ENCODE measurements at places on chromosomes 6 and 20.

DNA sequence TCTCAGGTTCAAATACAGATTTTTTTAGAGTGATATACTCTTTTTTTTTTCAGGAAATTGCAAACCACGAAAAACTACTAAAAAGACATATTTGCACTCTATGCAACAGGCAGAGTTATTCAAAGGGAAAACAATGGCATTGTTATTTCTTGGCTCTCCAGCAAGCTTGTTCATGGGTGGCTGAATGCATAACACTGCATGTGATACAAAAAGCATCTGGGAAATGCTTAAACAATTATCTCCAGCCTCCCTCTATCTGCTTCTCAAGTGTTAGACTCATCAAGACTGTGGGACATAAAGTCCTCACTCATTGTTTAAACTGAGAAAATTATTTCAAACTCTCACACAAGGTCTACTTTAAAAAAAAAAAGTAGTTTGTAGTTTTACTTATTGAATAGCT, 7.3 kb upstream of the COL12A1 start:
- no peak for DNase-seq

DNA sequence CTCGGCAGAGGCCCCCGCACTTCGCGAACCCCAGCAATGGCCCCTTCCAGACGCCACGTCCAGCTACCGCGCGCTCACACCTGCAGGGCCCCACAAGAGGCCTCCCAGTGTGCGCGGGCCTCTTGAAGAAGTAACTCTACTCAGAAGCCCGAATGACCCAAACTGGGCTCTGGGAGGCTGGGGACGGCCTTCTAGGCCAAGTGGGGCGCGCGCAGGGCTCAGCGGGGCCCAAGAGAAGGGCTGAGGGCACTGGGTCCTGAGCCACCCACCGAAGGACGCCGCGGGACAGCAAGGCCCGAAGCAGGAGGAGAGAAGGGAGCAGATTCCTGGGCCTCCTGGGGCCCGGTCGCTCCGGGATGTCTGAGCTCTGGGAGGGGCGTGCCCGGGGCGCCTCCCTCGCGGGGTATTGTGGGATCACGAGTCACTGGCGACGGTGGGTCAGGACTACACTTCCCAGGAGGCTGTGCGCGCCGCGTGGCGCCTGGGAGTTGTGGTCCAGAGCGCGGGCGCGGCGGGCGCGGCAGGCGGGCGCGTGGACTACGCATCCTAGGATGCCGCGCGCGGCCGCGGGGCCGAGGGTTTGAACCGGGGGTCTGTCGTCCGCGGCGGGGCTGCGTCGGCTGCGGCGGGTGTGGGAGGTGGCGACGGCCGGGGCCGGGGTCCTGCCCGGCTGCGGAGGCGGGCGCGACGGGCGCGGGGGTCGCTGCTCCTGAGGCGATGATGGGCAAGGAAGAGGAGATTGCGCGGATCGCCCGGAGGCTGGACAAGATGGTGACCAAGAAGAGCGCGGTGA, at the start of gene TCEA2:
Gene TCEA2, plus strand, starts transcription at position 603 of the 793 bp plus-strand sequence. Its CDS starts 115 bp downstream, at position 718.
- peak; percentile 93 for DNase-seq

DNA sequence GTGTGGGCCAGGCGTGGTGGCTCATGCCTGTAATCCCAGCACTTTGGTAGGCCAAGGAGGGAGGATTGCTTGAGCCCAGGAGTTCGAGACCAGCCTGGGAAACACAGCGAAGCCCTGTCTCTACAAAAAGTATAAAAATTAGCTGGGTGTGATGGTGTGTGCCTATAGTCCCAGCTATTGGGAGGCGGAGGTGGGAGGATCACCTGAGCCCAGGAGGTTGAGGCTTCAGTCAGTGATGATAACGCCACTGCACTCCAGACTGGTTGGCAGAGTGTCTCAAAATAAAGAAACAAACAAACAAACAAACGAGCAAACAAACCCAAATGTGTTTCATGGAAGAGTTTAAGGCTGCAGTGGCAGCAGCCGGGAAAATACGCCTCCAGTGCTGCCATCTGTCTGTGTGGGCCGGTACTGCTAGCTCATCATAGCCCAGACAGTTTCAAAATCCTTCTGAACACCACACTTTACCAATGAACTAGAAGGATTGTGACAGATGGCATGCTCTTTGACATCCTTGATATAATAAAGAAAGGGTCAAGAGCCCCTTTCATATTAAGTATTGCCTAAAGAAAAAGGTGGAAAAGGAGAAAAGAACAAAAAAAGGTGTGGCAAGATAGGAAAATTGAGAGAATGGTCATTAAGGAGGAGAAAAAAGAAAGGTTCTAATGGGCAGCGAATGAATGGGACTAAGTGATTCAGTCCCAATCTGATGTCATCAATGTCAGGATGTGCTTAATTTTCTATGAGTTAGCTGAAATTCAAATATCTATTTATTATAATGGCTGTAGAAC, 298.6 kb downstream of the SYNE1 start:
- DNase-seq: peak; percentile 25

DNA sequence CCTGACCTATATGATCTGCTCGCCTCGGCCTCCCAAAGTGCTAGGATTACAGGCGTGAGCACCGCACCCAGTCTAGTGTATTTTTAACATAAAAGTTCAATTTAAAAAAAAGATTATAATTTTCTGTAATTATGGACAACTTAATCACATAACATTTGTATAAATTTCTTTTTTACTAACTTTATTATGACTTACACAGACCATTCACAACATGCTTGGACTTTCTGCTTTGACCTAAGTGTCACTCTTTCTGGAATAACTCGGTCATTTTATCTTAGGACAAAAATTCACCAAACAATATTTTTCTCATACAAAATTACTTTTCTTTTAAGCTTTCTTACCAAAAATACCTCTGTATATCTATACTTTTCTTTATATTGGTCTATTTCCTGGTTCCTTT, 15.4 kb upstream of the IL22RA2 start:
- no peak for DNase-seq

DNA sequence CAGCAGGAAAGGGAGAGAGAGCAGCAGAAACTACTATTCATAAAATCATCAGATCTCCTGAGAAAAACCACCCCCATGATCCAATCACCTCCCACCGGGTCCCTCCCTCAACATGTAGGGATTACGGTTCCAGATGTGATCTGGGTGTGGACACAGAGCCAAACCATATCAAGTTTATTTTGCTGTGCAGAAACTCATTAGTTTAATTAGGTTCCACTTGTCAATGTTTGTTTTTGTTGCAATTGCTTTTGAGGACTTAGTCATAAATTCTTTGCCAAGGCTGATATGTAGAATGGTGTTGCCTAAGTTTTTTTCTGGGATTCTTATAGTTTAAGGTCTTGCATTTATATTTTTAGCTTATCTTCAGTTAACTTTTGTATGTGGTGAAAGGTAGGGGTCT, 422.0 kb upstream of the HS3ST5 start:
- DNase-seq: no peak

DNA sequence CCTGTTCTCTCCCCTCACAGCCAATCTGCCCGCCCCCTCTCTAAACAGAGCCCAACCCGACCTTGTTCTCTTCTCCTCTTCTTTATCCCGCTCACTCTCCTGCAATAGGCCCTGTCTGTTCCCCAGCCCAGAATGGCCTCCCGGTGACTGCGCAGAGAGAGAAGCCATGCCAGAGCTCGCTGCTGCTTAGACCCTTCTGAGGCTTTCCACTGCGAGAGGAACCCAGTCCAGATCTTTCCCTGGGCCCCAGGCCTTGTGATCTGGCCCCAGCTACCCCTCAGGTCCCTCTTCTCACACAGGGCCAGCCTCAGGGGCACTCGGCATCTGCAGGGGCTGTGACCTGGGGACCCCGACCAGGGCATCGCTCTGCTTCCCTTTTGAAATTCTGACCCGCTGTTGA, 58.1 kb downstream of the TMEM242 start:
- no peak for DNase-seq

DNA sequence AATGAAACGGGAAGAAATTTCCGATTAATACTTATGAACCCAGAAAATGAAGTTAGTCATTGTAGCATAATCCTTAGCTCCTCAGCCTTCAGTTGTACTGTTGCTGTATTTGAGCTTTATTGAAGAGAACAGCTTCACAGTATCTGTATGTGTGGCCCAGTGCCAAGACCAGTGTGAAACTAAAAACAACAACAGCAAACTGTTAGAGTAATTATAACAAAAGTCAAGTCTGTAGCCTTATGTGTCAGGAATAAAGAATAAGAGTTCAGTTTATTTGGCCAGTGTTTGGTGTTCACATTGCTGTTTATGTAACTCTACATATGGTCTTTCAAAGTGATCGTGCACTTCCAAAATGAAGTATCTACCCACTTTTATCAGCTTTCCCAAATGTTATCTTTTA, 70.9 kb downstream of the ARID1B start:
- no peak for DNase-seq

DNA sequence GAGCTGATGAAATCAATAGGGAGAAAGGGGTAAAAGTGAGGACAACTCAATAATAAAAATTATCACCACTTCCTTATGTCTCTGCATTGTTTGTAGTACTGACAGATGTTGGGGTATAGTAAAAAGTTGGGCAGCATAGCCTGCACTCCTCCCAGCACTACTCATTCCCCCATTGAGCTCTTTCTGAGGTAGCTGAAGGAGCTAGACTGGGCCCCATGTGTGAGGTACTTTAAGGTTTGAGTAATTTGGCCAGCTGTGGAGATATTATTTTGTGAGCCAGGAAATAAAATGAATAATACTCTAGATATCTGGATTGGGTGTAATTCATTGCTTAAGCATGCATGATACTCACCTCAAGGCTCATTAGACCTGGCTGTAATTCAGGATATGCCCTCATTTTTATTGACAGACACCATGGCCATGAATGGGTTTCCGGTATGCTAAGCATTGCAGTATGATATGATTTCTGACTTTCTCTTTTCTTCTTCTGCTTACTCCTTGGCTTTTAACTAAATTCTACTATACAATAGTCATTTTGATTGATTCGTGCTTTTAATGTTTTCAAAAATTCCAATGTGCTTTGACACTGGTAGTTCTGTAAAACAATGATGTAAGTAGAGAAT, 283.9 kb upstream of the RIMS1 start:
- no peak for DNase-seq

DNA sequence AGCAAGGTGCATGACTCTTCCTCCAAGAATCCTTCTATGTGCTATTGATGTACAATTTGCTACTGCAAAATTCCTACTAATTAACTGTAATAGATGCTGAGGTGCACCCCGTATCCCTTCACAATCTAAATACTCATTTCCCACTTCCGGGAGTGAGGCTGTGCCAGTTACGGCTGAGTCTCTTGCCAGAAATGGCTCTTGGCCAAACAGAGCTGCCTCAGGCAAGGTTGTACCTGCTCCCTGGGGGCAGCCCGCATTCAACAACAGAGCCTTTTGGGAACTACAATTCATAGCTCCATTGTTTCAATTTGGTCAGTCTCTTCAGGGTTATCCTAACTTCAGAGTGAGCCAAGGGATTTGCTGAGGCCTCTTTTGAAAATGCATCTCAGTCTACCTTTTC, 789.8 kb upstream of the MAP3K7 start:
- no peak for DNase-seq

DNA sequence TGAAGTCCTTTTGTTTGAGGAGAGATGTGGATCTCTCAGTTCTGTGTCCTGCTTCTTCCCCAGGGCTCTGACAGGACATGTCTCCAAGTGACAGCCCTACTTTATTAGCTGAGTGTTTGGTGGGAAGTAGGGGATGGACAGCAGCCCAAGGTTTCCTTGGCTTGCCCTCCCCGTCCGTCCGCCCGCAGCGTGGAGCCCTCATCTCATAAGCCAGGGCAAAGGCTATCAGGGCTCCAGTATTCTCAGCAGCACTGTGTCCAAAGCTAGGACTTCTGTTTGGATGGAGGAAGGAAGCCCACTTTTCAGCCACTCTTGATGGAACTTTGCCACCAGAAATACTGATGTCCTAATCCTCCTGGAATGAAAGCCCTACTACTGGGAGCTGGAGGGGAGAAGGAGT, 13.6 kb downstream of the CDC5L start:
- DNase-seq: no peak

GRCh38 chr6:118770112-118770788, 118.9 kb upstream of the CEP85L start:
- DNase-seq: no peak

DNA sequence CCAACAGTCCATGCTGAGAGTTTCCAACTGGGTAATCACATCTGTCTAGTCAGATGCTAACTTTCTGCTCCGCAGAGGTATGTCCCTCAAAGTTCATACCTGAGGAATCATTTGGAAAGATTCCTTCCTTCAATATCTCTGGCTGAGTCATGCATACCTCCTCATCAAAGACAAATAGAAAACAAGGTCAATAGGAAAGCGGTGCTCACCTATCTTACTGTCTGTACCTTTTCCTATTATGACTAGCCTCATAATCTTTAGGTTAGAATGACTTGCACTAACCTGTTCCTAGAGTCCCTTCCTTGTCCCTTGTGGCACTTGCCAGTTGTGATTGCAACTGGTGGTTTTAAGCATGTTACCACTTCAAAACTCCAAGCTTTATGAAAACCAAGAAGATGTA, 78.2 kb upstream of the PTPRK start:
- DNase-seq: no peak

GRCh38 chr6:24797596-24798216, 1.0 kb downstream of the ARMH2 start:
- no peak for DNase-seq

DNA sequence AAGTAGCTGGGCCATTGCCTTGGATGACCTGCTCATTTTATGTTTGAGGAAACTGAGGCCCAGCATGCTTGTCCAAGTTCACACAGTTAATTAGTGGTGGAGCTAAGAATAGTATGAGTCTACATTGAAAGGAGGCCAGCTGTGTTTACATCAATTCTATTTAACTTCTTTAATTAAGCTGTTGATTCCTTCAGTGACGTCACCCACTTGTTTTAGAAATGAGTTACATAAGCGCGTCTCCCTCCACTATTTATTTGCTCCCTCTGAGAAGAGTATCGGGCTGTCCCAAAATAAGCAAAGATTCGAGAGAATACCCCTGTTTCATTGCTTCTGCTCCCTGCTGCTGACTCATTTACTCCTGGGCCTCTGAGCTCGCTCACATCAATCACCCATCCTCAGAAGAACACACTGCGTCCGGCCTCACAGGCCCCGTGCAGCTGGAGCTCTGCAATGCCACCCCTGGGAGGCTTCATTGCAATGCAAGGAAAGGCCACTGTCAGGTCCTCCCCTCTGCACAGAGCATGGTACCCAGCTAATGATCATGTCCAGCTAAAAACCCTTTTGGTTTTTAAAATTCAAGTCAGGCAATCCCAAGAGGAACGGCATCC, 74.8 kb upstream of the BMP2 start:
- no peak for DNase-seq

GRCh38 chr20:45456632-45457031, 12.9 kb upstream of the WFDC2 start:
- DNase-seq: no peak

GRCh38 chr6:82862543-82862942, 203.1 kb downstream of the UBE3D start:
- DNase-seq: no peak

DNA sequence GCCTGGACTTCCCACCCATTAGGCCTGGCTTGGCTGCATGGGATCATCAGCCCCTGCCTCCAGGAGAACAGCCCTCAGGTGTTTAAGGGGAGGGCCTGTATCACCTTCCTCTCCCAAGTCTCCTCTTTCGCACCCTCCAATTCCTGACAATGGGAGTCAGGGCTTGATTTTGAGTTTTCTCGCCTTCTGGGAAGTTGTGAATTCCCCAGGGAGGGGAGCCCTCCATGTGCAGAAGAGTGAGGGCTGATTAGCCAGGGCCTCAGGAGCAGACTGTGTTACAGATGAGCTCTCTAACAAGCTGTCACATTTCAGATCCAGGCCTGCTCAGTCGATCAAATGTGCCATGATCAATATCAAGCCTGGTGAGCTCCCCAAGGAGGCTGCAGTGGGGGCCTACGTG, 42.4 kb downstream of the CNBD2 start:
- DNase-seq: no peak

- no peak for DNase-seq
These were observed 189.3 kb downstream of the ERMARD start for GRCh38 chr6:169940481-169941271.

All from activated T-helper 9 cell treated with anti-CD3 and anti-CD28 coated beads, Interleukin-2, amount 50 U/mL, for 16 hours (primary cell).